Activated T-helper 1 cell treated with anti-CD3 and anti-CD28 coated beads, Interleukin-12 subunit alpha, Interleukin-12 subunit beta, Interleukin-2, Interleukin-4 antibody, amounts not matched to agents 30 ng/mL and 10 ng/mL and 1 ng/mL, durations not matched to agents 14 hours and 24 hours and 36 hours (primary cell): ENCODE measurements at places on chromosomes 16 and 17.

DNA sequence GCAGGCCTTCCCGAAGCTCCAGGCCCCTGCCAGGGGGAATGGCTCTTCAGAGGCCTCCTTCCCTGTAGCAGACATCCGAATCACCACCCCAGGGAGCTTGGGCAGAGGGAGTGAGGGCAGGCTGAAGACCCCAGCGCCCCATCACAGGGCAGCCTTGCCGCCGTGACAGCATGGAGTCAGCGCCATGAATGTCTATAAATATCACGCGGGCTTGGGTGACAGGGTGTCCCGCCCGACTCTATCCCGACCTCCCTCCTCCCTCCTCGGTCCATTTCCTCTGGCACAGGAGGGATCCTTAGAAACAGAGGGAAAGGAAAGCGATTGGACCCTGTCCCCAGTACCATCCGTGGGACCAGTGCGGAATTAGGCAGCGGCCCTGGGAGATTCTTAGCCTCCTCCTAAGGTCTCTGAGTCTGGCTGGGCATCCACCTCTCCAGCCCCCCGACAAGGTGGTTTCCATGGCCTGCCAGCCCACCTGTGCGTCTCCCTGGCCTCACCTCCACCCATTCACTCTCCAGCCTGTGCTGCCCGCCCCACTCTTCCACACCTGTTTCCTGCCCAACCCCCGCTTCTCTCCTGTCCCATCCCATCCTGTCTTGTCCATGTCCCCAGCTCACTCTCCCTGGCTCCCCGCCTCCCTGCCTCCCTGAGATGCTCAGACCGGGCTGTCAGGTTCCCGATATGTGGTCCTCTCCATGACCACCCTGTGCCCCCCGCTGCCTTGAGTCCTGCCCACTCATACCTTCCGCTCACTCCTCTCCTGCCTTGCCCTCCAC, 5.1 kb downstream of the ATP2A1 start:
- H3K27ac ChIP-seq: peak overlapping the region; percentile 25
- no peaks in the 10 kb centered on the region for H3K36me3 ChIP-seq
- no peak for DNase-seq
- H3K27me3 ChIP-seq: peaks cover 2% of the 10 kb centered on the region
- peaks cover 18% of the 10 kb centered on the region for H3K4me1 ChIP-seq

GRCh38 chr16:22220714-22221113, 14.6 kb downstream of the EEF2K start:
- peaks cover 4% of the 10 kb centered on the region for H3K36me3 ChIP-seq
- DNase-seq: no peak
- no peak overlapping the region for H3K27ac ChIP-seq
- no peak overlapping the region for H3K4me3 ChIP-seq
- peaks cover 10% of the 10 kb centered on the region for H3K4me1 ChIP-seq

DNA sequence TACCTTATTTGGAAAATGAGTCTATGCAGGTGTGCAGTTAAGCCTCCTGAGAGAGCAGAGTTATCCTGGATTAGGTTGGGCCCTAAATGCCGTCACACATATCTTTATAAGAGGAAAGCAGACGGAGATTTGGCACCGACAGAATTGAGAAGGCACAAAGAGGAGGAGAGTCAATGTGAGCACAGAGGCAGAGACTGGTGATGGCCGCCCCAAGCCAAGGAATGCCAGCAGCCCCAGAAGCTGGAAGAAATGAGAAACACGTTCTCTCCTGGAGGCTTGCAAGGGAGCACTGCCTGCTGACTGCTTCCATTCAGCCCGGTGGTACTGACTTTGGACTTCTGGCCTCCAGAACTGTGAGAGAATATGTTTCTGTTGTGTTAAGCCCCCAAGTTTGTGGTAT, 3.2 kb downstream of the SLC46A1 start:
- DNase-seq: no peak
- peaks cover 3% of the 10 kb centered on the region for H3K36me3 ChIP-seq

- H3K27me3 ChIP-seq: no peaks in the 10 kb centered on the region
- peaks cover 4% of the 10 kb centered on the region for H3K36me3 ChIP-seq
- peaks cover 26% of the 10 kb centered on the region for H3K4me1 ChIP-seq
- H3K4me3 ChIP-seq: peak overlapping the region; percentile 86
- DNase-seq: no peak
- peak overlapping the region; percentile 77 for H3K27ac ChIP-seq
Observed at GRCh38 chr16:1825381-1825863, 1.2 kb downstream of the HAGH start.

DNA sequence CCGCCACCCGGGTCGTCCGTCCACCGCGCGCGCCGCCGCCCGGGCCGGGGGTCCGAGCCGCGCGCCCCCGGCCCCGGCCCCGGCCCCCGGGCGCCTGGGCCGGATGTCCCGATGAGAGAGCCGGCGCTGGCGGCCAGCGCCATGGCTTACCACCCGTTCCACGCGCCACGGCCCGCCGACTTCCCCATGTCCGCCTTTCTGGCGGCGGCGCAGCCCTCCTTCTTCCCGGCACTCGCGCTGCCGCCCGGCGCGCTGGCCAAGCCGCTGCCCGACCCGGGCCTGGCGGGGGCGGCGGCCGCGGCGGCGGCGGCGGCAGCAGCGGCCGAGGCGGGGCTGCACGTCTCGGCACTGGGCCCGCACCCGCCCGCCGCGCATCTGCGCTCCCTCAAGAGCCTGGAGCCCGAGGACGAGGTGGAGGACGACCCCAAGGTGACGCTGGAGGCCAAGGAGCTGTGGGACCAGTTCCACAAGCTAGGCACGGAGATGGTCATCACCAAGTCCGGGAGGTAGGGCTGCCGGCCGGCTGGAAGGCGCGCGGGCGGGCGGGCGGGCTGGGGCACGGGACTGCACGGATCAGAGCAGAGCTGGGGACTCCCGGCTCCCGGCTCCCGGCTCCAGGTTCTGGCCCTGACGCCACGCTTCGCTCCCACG, 548 bp downstream of the TBX2 start:
- no peak for DNase-seq
- H3K36me3 ChIP-seq: peaks cover 2% of the 10 kb centered on the region
- H3K27me3 ChIP-seq: peaks cover 53% of the 10 kb centered on the region
- no peak overlapping the region for H3K27ac ChIP-seq
- peaks cover 29% of the 10 kb centered on the region for H3K4me1 ChIP-seq

GRCh38 chr16:79074951-79075350, 525.6 kb downstream of the MAF start:
- DNase-seq: no peak
- peak overlapping the region; percentile 90 for H3K27ac ChIP-seq
- peaks cover 5% of the 10 kb centered on the region for H3K27me3 ChIP-seq
- peaks cover 3% of the 10 kb centered on the region for H3K36me3 ChIP-seq
- no peak overlapping the region for H3K4me3 ChIP-seq

DNA sequence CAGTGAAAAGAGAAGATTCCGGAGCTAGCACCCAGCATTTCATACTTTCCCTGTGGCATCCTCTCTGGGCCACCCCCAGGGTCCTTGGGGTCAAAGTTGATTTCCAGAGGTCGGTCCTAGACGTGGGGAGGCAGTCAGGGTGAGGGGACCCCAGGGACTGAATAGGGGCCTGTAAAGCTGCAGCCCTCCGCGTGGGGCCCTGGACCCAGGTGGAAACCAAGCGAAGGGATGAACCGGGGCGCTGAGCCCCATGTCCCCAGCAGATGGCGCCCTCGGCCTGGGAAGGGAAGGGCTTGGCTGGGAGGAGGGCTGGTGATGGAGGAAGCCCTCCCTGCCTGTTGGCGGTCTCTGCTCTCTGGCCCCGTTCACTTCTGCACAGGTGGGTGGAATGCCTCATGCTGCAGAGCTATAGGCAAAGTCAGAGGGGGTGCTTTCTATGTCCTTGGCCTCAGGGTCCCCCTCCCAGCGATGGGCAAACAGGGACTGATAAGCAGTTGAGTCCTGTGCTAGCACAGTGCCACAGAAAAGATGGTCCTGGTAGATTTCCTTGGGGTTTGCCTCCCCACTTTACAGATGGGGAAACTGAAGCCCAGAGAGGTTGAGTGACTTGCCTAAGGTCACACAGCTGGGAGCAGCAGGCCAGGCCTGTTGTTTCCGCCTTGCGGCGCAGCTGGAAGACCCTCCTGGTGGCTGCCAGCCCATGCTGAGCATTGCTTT, 163.4 kb upstream of the CIBAR2 start:
- no peak overlapping the region for H3K27ac ChIP-seq
- no peak overlapping the region for H3K4me3 ChIP-seq
- no peaks in the 10 kb centered on the region for H3K4me1 ChIP-seq
- H3K36me3 ChIP-seq: no peaks in the 10 kb centered on the region
- peak; percentile 43 for DNase-seq

GRCh38 chr16:65965628-65966027, 400.9 kb upstream of the CDH5 start:
- no peak for DNase-seq
- H3K27ac ChIP-seq: no peak overlapping the region
- H3K27me3 ChIP-seq: no peaks in the 10 kb centered on the region

GRCh38 chr16:82630219-82630618, 3.5 kb downstream of the CDH13 start:
- H3K27ac ChIP-seq: no peak overlapping the region
- H3K27me3 ChIP-seq: peaks cover 58% of the 10 kb centered on the region
- no peaks in the 10 kb centered on the region for H3K36me3 ChIP-seq

GRCh38 chr16:89472711-89473075, 17.7 kb downstream of the ANKRD11 start:
- no peaks in the 10 kb centered on the region for H3K27me3 ChIP-seq
- H3K27ac ChIP-seq: no peak overlapping the region
- H3K4me1 ChIP-seq: peaks cover 61% of the 10 kb centered on the region
- DNase-seq: no peak
- peaks cover 11% of the 10 kb centered on the region for H3K36me3 ChIP-seq
- no peak overlapping the region for H3K4me3 ChIP-seq

DNA sequence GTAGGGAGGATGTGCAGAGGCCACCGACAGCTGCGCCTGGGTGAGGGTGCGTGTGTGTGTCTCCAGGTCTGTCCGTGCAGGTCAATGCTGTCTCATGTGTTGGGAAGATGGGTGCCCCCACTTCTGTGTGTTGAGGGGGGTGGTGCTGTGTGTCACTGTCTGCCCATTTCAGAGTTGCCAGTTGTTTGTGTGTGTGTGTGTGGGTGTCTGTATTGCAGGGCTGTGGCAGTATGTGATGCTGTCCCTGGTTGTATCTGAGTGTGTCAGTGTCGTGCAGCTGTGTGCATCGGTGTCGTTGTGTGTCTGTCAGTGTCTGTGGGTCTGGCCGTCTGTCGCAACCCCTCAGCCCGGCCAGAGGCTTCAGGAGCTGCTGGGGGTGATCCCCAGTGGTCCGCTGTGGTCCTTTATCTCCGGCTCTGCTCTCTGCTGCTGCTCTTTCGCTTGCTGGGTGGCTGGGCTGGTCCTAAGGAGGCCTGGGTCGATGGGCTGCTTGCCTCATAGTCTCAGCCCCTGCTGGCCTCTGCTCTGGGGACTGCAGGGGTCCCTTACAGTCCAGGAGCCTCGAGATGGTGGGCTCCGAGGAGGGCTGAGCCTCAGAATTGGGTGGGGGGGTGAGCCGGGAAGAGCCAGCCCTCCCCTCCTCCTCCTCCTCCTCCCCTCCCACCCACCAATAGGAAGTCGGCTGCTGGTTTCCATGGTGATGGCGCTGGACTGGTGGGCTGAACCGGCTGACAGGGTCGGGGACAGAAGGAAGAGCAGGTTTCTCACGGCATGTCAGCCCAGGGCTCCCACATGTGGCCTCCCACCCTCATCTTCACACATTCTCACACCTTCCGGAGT, at the start of gene TSPOAP1:
TSPOAP1 (minus strand) TSS at position 601 of the 840 bp plus-strand sequence. CDS start 875 bp downstream, outside the sequence.
- H3K27ac ChIP-seq: peak within 1 kb of the TSS; percentile 93
- peaks cover 40% of the 10 kb centered on the region for H3K36me3 ChIP-seq
- H3K4me1 ChIP-seq: peaks cover 44% of the 10 kb centered on the region
- peak within 1 kb of the TSS; percentile 100 for H3K4me3 ChIP-seq
- DNase-seq: peak; percentile 77

GRCh38 chr17:17071531-17072360, 29.5 kb downstream of the MPRIP start:
- no peak overlapping the region for H3K27ac ChIP-seq
- peaks cover 16% of the 10 kb centered on the region for H3K36me3 ChIP-seq
- no peak overlapping the region for H3K4me3 ChIP-seq

GRCh38 chr17:39209317-39210092, 9.4 kb downstream of the RPL19 start:
- no peak overlapping the region for H3K27ac ChIP-seq
- peak overlapping the region; percentile 15 for H3K4me3 ChIP-seq
- H3K36me3 ChIP-seq: peaks cover 7% of the 10 kb centered on the region
- peak; percentile 47 for DNase-seq
- peaks cover 16% of the 10 kb centered on the region for H3K4me1 ChIP-seq

DNA sequence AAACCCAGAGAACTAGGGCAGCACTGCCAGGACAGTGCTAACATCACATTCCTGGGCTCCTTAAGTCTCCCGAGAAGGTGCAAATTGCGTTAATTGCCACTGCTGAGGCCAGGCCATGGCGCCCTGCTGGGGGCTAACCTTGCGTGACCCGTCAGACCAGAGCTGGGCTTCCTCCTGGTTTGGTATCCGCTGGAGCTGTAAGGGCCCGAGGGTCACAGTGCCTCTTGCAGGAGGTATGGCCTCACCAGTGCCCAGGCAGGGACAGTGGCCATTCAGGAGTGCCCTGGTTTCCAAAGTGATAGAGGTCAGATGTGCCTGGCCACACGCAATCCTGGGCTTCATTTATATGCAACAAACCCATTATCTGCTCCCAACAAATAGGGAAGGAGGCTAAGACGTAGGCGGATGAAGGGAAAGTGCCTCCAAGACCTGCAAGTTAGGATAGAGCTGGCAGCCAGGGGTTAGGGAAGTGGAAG, 17.7 kb upstream of the ADCY9 start:
- peaks cover 9% of the 10 kb centered on the region for H3K4me1 ChIP-seq
- no peak overlapping the region for H3K27ac ChIP-seq
- no peak overlapping the region for H3K4me3 ChIP-seq
- DNase-seq: no peak
- no peaks in the 10 kb centered on the region for H3K36me3 ChIP-seq

- peaks cover 16% of the 10 kb centered on the region for H3K36me3 ChIP-seq
- H3K4me3 ChIP-seq: peak overlapping the region; percentile 99
- H3K4me1 ChIP-seq: peaks cover 40% of the 10 kb centered on the region
- peaks cover 2% of the 10 kb centered on the region for H3K27me3 ChIP-seq
- H3K27ac ChIP-seq: peak overlapping the region; percentile 99
Observed at GRCh38 chr16:30697264-30698138, 1.5 kb upstream of the SRCAP start.
